ENCODE measurements at places on chromosomes 6 and 20.
A peak's percentile ranks its signal among the peaks of the same experiment; 100 is the strongest.

DNA sequence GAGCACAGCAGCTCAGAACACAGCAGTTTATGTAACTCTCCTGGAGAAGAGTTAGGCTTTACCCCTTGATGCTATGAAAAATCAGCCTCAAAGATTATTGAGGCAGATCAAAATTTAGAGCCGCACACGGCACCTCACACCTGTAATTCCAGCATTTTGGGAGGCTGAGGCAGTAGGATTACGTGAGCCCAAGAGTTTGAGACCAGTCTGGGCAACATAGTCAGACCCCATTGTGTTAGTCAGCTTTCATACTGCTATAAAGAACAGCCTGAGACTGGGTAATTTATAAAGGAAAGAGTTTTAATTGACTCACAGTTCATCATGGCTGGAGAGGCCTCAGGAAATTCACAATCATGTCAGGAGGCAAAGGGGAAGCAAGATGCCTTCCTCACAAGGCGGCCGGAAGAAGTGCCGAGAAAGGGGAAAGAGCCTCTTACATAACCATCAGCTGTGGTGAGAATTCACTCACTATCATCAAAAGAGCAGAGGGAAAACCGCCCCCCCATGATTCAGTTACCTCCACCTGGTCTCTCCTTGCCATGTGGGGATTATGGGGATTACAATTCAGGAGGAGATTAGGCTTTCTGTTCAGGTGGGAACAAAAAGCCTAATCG, 87.7 kb downstream of the SGK1 start:
- no peak for DNase-seq

- DNase-seq, result no peak
These were observed 8.9 kb upstream of the RAB44 start for GRCh38 chr6:36688739-36689075.

DNA sequence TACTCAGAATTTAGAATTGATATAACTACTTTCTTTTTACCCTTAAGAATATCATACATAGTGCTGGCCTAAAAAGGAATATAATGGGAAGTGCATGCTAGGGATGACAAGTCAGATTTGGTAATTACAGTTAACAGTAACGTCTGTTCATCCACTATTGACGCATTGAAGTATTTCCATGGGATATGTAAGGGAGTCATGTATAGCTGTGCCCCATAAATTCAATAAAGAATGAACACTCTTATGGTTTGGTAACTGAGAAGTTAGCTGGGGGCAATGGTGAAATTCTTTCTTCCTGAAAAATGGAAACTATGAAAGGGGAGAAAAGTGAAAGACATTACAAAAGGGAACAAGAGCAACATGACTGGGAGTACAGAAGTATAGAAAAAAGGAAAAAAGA, 2.6 kb upstream of the COL19A1 start:
- no peak for DNase-seq

DNA sequence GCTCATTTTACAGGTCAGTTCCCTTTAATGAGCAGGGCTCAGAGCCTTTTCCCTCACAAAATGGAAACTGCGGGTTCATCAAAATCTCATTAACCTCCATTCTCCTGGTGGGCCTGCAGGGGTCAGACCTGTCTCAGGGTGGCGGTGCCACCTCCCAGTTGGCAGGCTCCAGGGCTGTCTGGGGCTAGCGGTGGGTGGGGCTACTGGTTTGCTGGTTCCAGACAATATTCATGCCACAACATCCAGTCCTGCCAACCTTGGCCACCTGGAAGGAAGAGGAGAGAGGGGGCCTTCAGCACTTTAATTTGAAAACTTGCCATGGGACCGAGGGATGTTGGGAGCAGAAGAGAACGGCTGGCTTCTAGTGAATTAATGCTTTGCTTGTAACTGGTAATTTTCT, 41.9 kb upstream of the CTNNBL1 start:
- DNase-seq, result no peak

DNA sequence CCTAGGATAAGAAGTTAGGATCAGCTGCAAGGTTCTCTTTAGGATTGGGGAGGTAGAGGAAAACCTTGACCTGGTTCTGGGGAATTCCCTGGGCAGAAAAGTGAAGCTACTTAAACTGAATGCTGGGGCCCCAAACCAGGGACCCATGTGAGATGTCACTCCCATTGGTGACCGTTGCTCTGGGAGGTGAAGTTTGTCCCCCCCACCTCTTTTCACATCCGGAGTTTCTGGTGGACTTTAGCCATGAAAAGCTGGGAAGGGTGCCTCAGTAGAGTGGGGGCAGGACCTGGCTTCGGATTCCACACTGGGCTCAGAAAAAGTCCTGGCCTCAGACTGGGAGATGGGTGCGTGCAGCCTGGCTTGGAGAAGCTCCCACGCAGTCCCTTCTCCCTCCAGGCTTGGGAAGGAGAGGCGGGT, 13.2 kb downstream of the TJAP1 start:
- DNase-seq, result no peak

DNA sequence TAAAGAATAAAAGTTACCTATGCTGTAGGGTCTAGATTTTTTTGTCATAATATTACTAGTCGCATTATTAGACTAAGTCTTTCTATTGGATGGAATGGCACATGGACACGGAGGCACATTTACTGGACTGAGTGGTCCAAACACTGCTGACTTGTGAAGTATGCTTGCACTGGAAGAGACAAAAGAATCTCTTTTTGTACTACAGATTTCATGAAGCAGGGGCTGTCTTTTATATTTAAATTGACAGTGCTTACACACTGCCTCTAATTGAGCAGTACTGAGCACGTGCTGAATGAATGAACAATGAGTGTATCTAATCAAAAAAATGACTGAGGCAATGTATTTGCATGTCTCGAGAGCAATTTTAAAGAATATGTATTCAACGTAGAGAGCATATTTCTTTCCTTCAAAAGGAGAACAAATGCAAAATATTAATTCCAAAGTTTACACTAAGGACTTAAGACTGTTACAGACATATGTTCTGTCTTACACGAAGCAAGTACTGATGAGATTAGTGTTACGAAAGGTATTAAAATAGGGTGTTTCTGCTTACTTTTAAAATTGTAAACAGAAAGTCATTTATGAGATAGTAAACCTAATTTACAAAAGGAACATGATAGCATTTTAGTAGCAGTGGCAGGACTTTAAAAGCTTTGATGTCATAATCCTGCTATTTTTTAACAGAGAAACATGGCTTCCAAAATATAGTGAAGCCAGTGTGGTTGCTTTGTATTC, 8.3 kb downstream of the ELOVL2 start:
- no peak for DNase-seq

GRCh38 chr20:8116067-8116811, 15.8 kb upstream of the PLCB1 start:
- DNase-seq, result peak; percentile 53

GRCh38 chr6:161199850-161200249, 74.0 kb downstream of the AGPAT4 start:
- no peak for DNase-seq

DNA sequence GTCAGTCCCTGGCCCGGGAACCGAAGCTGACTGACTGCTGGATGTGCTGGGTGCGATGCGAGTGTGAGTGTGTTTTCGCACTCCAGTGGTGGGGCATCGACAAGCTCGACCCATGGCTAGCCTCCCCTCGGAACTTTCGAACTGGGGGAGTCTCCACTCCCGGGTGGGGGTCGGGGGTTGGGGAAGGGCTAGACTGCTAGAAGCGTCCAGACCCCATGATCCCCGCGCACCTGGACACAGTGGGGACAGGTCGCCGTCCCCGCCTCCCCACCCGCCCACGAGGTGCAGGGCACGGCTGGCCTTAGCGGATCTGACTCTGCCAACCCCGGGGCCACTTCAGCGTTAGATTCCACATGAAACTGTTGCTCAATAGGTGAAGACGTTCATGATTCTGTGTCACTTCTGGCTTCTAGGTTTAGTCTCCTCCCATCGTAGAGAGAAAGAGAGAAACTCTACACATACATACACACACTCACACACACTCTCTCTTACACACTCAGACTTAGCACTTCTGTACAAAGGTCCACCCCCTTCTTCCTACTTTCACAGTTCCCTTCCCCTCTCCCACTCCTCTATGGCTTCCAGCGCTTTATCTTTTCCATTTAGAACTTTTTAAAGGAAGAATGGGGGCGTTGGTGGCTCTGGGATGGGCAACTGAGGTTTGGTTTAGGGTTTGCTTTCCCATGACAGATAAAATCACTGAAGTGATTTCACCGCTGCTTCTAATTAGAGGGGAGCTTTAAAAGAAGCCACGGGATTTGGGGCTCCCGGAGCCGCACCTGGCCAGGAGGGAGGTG, 5.1 kb upstream of the TFAP2A start:
- DNase-seq, result peak; percentile 49

- DNase-seq, result no peak
These were observed 44.4 kb downstream of the RSPO3 start for GRCh38 chr6:127162836-127163235.

DNA sequence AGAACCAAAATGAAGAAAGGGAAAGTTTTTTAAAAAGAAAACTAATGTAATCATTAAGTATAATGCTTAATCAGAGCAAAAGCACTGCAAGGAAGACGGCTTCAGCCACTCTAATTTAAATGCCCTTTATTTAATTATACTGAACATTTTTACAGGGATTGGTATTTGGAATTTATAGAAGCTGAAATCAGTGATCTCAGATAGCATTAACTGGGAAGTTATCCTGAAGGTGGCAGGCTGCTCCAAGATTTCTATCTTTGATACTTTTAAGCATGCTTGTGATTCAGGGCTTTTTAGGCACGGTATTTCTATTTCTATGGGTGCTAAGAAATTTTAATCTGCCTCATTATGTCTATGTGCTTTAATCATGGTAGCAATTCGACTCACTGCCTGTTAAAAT, 1.3 kb upstream of the NDUFAF4 start:
- DNase-seq, result peak; percentile 46

- peak; percentile 77 for DNase-seq
These were observed 105.5 kb downstream of the AGPAT4 start for GRCh38 chr6:161168281-161168891.

DNA sequence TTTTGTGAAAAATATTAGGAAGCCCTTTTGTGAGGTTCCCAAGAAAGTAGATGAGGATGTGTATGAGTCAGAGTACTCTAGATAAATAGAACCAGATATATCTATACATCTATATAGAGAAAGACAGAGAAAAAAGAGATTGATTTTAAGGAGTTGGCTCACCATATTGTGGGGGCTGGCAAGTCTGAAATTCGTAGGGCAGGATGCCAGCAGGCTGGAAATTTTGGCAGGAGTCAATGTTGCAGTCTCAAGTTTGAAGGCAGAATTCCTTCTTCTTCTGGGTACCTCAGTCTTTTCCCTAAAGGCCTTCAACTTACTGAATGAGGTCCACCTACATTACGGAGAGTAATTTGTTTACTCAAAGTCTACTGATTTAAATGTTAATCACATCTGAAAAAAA, 65.3 kb upstream of the SAMD3 start:
- DNase-seq, result no peak

DNA sequence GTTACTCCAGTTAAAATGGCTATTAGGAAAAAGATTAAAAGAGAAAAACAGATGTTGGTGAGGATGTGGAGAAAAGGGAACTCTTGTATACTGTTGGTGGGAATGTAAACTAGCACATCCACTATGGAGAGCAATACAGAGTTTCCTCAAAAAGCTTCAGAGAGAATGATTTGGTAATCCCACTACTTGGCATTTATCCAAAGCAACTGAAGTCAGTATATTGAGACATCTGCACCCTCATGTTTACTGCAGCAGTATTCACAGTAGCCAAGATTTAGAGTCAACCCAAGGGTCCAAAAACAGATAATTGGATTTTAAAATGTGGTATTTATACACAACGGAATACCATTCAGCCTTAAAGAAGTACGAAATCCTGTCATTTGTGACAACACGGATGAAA, 469.5 kb downstream of the QKI start:
- DNase-seq, result no peak

DNA sequence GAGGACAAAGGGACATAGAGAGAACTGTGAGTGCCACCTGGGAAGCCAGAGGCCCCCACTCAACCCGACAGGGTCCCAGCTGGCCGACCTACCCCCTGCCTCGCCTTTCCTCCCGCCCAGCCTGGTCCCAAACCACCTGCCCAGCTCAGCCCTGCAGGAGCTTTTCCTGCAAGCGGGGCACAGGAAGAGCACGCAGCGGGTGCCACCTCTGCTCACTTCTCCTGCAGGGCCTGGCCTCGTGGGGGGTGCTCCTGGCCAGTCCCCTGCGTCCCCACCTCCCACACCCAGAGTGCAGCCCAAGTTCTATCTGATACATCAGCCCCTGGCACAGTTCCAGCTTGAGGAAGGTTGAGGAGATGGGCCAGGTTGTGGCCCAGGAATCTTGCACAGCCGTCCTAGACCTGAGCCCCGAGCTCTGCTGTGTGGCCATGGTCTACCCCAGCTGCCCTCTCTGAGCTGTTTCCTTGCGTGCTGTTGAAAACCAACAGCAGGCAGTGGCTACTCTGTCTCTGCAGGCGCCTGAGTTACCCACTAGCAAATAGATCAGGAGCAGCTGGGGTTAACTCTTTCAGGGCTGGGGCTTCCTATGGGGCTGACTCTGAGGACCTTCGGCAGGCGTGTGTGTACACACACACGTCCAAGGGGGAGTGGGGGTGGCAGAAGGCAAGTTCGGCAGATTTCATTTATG, 1.7 kb downstream of the NECAB3 start:
- peak; percentile 32 for DNase-seq

GRCh38 chr6:209432-210103, 82.7 kb upstream of the DUSP22 start:
- no peak for DNase-seq

DNA sequence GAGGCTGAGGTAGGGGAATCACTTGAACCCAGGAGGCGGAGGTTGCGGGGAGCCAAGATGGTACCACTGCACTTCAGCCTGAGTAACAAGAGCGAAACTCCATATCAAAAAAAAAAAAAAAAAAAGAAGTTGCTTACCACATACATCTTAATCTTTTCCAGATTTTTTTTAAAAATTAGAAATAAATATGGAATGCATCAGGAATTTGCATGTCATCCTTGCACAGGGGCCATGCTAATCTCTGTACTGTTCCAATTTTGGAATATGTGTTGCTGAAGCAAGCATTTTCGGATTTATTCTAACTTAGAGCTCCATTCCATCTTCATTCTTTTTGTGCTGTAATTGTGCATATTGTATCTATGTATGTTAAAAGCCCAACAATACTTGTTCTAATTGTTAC, 62.5 kb downstream of the TRPC4AP start:
- no peak for DNase-seq

- peak; percentile 51 for DNase-seq
These were observed 82.1 kb downstream of the KCNB1 start for GRCh38 chr20:49400410-49400809.

GRCh38 chr20:19768325-19768842, 10.3 kb downstream of the RIN2 start:
- no peak for DNase-seq

DNA sequence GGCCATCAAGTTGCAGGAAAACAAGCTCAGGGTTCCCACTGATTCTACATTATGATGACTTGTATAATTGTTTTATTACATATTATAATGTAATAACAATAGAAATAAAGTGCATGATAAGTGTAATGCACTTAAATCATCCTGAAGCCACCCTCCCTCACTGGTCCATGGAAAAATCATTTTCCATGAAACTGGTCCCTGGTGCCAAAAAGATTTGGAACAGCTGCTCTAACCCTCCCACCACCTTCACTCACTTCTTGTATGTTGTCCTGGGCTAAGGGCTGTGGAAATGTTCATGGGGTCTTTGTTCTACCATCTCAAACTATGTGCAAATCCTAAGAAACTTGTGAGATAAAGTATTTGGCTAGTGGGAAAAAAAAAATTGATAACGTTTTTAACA, 133.8 kb downstream of the LRRC1 start:
- no peak for DNase-seq

GRCh38 chr6:26554447-26554696, 16.2 kb downstream of the HMGN4 start:
- no peak for DNase-seq

- DNase-seq, result no peak
These were observed 241.7 kb upstream of the TAB2 start for GRCh38 chr6:149075616-149076354.
